ENCODE measurements at places on chromosomes 2 and 18.

GRCh38 chr2:233350708-233351107 is 3.6 kb upstream of the DGKD start:
- no peak for DNase-seq

- no peak for DNase-seq
These were observed 29.3 kb downstream of the COLEC11 start for GRCh38 chr2:3624059-3624794.

DNA sequence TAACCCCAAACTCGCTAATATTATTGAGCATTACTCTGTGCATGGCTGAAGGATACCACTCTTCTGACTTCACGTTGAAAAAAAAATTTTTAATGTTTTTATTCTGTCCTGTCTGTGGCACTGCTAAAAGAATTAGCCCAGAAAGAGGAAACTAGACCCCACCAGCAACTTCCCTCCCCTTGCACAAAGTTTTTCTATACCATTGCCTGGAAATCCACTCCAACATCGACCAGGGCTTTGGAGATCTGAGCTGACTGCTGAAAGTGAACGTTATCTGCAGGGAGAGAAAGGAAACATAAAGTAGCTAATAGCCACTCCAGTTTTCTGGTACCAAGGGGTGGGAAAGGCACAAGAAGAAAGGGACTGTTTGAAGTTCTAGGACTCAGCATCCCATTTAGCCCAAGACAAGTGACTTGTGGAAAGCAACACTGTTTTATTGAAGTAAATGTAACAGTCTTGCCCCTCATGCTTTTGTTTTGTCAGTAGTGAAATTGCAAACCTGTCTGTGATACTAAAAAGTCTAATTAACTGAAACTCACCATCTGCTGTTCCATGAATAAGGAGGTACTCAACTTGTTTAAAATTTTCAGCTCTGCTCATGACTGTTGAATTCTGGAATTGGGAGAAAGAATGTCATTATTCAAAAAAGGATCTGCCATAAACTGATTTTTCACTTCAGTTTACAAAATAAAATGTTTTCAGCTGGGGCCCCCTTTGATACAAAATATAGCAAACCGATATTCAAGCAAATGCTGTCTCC is 79.1 kb downstream of the DPP4 start:
- DNase-seq: no peak

GRCh38 chr2:163338270-163338669 is 397.5 kb downstream of the FIGN start:
- DNase-seq: no peak

- DNase-seq: no peak
These were observed 309.5 kb downstream of the SATB2 start for GRCh38 chr2:199148076-199148845.

DNA sequence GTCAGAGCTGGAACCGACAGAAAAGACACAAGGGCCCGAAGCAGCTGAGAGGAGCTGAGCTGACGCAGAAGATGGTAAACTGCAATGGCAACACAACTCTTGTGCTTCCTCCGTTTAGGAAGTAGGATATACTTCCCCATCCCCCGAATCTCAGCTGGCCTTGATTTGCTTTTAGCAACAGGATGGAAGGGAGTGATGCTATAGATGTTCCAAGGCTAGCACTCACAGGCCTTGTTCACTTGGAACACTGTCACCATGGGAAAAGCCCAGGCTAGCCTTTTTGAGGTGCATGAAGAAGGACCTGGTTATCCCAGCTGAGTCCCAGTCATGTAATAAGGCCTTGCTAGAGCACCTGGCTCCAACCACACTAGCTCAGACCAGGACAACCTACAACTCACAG is 26.0 kb downstream of the STAT1 start:
- no peak for DNase-seq

DNA sequence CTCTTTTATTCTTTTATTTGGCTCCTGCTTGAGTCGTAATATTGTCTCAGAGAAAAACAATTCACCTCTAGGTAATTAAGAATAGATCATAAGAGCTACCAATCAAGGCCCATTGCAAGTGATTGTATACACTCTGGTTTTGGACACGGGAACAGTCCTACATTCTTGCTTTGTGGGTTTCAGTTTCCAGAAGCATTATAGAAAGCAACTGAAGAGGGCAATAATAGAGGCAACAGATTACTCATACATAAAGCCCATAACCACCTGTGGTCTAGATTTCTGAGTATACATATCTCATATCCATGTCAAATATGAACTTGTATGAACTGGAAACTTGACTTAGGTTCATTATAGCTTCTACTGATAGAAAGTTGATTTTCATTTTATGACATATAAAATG is 65.4 kb downstream of the DIS3L2 start:
- DNase-seq: no peak

DNA sequence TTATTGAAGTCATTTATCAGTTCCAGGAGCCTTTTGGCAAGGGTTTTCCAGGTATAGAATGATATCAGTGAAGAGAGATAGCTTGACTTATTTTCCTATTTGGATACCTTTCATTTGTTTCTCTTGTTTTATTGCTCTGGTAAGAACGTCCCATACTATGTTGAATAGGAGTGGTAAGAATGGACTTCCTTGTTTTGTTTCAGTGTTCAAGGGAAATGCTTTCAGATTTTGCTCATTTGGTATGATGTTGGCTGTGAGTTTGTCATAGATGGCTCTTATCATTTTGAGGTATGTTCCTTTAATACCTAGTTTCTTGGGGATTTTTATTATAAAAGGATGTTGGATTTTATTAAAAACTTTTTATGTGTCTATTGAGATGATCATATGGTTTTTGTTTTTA is 87.1 kb upstream of the EPAS1 start:
- no peak for DNase-seq

DNA sequence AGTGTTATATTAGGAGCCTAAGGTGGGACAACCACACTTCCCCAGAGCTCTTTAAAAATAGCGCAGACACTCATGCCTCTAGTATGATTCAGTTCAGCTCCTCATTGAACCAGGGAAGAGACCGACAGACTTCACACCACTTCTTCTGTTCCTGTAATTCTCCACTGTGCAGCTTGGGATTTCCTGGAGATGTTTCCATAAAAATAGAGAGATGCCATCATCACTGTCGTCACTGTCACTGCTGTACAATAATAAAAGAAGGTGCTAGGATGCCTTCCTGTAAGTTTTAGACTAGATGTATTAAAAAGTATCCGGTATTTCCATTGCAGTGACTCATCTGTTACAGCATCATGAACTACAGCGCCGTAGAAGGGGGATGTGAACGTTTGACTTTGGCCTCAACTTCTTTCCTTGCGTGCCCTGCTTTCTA is 110.9 kb downstream of the FAM210A start:
- DNase-seq: no peak

GRCh38 chr2:235930701-235931100 is 237.5 kb downstream of the GBX2 start:
- no peak for DNase-seq

- DNase-seq: no peak
These were observed 45.9 kb upstream of the ITGA6 start for GRCh38 chr2:172381275-172382027.

GRCh38 chr2:72138921-72139381 is 8.7 kb downstream of the CYP26B1 start:
- DNase-seq: no peak

GRCh38 chr2:110707386-110707965 is 24.9 kb upstream of the ACOXL start:
- DNase-seq: no peak

DNA sequence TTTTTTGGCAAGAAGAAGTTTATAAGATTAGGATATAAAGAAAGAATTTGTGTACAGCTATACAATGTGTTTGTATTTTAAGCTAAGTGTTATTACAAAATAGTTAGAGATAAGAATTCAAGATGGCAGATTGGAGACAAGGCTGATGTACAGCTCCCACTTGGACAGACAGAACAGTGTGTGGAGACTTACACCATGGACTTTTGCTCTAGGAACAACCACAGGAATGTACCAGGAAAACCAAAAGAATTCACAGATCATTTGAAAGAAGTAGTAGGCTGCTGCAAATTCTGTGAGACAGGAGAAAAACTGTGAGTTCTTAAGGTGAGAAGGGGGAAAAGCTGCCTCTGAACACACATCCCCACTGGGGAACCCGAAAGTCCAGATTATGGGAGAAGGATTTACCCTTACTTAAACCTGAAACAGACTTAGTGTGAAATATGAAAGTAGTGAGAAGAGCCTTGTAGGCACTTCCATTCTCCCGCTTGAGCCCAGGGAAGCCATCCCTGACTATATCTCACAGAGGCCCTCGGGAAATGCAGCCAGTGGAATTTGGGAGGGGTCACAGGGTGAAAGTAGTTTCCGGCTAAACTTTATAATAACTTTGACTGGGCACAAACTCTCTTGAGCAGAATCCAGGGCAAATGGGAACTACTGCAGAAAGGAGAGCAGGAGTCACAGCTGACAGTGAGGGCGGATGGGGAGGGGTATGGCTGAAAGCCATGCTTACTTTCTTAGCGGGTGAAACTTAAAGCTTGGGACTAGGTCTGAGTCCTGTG is 11.6 kb upstream of the RPRD1A start:
- DNase-seq: no peak

All from stimulated activated CD8-positive, alpha-beta memory T cell treated with anti-CD3 and anti-CD28 coated beads, Interleukin-4, amount 100 ng/mL, for 1 hour (primary cell).